ENCODE measurements at places on chromosomes 3 and 15. TPM values are rescaled to one million over a fixed set of nuclear protein-coding genes. Genes with fewer than 3 reads are reported as not detected.

- H3K27me3 ChIP-seq: peaks cover 30% of the 10 kb centered on the region
- no peaks in the 10 kb centered on the region for H3K36me3 ChIP-seq
- no peak overlapping the region for H3K4me3 ChIP-seq
- no peak for DNase-seq
- H3K27ac ChIP-seq: no peak overlapping the region
- no peaks in the 10 kb centered on the region for H3K4me1 ChIP-seq
Observed at GRCh38 chr15:83404121-83404520, 43.0 kb upstream of the SH3GL3 start.

The CISH gene
- total RNA-seq: 5.5 TPM

GRCh38 chr3:12503126-12503957 is 19.1 kb downstream of the TSEN2 start:
- no peak overlapping the region for H3K27ac ChIP-seq
- peaks cover 84% of the 10 kb centered on the region for H3K36me3 ChIP-seq
- H3K4me1 ChIP-seq: peaks cover 12% of the 10 kb centered on the region

The ROBO1 gene
- total RNA-seq: 2.0 TPM

The IL16 gene
- 4.9 TPM for total RNA-seq

The CHL1 gene
- 14.3 TPM for total RNA-seq

The CLDN18 gene
- total RNA-seq: 161 TPM

The SLC6A11 gene
- not detected for total RNA-seq

GRCh38 chr15:74378848-74379247 is 11.4 kb upstream of the CYP11A1 start:
- no peaks in the 10 kb centered on the region for H3K36me3 ChIP-seq
- H3K27ac ChIP-seq: no peak overlapping the region
- H3K4me3 ChIP-seq: no peak overlapping the region
- peaks cover 16% of the 10 kb centered on the region for H3K27me3 ChIP-seq

DNA sequence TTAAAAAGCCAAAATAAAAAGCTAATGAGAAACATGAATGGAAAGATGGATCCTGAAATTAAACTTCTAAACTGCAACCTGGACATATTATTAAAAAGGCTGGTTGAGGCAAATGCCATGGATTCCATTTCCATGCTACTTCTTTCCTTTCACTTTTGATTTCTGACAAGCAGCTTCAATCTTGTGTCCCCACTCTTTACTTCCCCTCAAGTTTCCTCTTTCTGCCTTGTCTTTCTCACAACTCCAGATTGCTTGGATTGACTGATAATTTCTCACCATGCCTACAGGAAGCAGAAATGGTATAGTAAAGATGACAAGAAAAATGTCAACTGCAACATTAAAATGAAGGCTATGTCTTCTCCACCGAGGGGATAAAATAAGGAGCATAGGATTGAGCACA is 1136.7 kb downstream of the TUSC7 start:
- no peak overlapping the region for H3K27ac ChIP-seq
- no peak for DNase-seq
- no peaks in the 10 kb centered on the region for H3K36me3 ChIP-seq
- no peak overlapping the region for H3K4me3 ChIP-seq
- H3K4me1 ChIP-seq: no peaks in the 10 kb centered on the region

The KBTBD12 gene
- 6.2 TPM for total RNA-seq

The GPR149 gene
- total RNA-seq: not detected

The ADCY5 gene
- 6.1 TPM for total RNA-seq

The HRH1 gene
- 0.29 TPM for total RNA-seq

The C2CD4A gene
- total RNA-seq: 0.29 TPM

The ECE2 gene
- not detected for total RNA-seq

DNA sequence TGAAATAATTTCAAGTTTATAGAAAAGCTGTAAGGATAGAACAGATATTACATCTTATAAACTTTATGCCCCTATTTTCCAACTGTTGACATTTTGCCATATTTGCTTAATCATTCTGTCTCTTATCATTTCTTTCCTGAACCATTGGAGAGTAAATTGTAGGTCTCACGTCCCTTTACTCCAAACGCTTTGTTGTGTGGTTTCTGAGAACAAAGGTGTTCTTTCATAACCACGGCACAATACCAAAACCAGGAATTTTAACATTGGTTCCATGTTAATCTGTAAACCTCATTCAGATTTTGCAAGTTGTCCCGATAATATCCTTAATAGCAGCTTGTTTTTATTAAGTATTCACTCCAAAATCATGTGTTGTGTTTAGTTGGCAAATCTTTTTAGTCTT is 134.8 kb downstream of the AKAP13 start:
- peaks cover 3% of the 10 kb centered on the region for H3K4me1 ChIP-seq
- H3K4me3 ChIP-seq: no peak overlapping the region
- no peaks in the 10 kb centered on the region for H3K27me3 ChIP-seq
- H3K36me3 ChIP-seq: no peaks in the 10 kb centered on the region
- DNase-seq: no peak

The RETNLB gene
- total RNA-seq: not detected

DNA sequence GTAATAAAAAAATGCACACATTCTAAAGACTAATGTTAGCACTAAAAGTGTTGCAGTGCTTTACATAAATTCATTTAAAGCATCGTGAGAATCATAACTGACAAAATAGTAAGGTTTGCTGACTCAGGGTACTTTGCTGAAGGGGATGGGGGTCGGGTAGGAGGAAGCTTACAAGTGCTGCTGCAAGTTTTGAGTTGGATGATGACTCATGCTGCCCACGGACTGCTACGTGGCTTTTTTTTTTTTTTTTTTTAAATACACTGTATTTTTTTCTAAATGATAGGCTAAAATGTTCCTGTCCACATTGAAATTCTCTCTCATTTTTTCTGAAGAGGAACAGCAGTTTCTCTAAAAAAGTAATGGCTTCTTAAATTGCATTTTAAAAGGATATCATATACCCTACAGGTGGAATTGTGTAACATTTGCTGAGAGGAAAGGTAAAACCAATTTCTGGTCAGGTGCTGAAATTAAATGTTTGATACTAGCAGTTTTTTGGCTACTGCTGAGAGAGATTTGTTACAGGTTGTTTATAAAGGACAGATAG is 2.2 kb downstream of the MAPK6 start:
- no peaks in the 10 kb centered on the region for H3K27me3 ChIP-seq
- H3K36me3 ChIP-seq: no peaks in the 10 kb centered on the region
- peak; percentile 40 for DNase-seq
- peak overlapping the region; percentile 94 for H3K27ac ChIP-seq
- peaks cover 23% of the 10 kb centered on the region for H3K4me1 ChIP-seq

The GOLGA8H gene
- total RNA-seq: 0.43 TPM

The BCL2A1 gene
- not detected for total RNA-seq

- H3K27me3 ChIP-seq: no peaks in the 10 kb centered on the region
- DNase-seq: no peak
- H3K4me1 ChIP-seq: peaks cover 8% of the 10 kb centered on the region
Observed at GRCh38 chr15:90469723-90470122, 60.0 kb upstream of the CRTC3 start.

The SERINC4 gene
- total RNA-seq: not detected

The WDR6 gene
- 149 TPM for total RNA-seq

DNA sequence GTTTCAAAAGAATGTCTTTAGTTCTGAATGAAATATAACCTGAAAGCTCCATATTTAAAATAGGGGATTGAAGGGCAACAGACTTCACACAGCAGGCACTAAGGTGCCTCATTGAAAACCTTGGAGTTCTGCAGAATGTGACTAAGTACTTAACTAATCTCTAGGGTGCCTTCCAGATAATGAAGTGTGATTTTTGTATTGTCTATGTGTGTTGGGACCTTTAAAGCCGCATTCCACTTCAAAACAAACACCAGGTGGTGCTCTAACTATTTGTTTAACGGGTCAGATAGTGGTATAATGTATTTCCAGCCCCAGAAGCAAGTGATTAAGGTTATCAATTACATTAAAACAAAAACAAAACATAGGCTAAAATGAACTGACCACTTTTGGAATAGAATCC is 28.0 kb downstream of the TFG start:
- H3K27ac ChIP-seq: no peak overlapping the region
- peaks cover 94% of the 10 kb centered on the region for H3K36me3 ChIP-seq
- peaks cover 7% of the 10 kb centered on the region for H3K4me1 ChIP-seq
- H3K27me3 ChIP-seq: no peaks in the 10 kb centered on the region
- no peak overlapping the region for H3K4me3 ChIP-seq

The KIF15 gene
- 0.45 TPM for total RNA-seq

DNA sequence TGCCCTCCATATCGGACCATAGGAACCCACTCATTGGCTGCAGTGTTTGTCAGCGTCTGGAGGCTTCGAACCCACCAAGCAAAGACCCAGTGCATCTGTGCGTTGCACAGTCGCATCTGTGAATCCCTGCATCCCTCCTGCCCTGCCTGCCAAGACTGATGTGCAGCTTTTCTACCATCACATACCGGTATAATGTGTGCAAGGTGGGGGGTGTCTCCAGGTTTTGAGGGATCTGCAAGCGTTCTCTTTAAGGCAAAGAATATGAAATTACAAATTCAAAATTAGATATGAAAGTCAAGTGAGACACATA is 288 bp upstream of the NME9 start:
- H3K4me1 ChIP-seq: peaks cover 16% of the 10 kb centered on the region
- peak overlapping the region; percentile 63 for H3K4me3 ChIP-seq
- peak overlapping the region; percentile 64 for H3K27ac ChIP-seq
- no peak for DNase-seq
- no peaks in the 10 kb centered on the region for H3K27me3 ChIP-seq

The RARRES1 gene
- total RNA-seq: 12.1 TPM

DNA sequence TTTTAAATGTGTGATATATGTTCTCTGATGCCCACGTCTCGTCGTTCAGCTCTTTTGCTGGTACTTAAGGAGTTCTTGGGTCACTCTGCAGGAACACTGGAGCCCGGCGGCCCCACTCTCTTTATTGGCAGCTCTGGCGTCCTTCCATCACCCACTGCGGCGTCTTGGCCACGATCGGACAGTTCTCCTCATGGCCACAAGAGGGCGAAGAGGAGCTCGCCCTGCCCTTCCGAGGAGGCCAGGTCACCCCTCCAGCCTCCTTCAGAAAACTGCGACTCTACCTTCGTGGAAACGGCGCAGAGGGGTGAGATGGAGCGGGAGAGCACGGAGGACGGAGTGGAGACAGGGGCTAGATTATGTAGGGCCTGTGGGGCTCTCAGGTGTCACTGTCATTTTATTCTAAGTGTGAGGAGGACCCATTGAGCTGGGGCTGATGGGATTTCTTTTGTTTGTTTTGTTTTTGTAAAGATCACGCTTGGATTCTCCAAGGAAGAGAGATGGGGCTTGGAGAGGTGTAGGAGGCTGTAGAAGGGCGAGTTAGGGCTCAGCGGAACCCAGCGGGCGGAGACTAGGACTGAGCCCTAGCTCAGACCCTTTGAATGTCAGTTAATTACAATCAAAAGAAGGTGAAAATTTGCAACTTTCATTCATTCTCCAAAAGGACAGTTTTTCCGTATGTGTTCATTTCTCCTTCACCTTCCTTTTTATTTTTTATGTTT is 28.0 kb upstream of the GABRA5 start:
- no peaks in the 10 kb centered on the region for H3K27me3 ChIP-seq
- no peak overlapping the region for H3K27ac ChIP-seq
- no peak overlapping the region for H3K4me3 ChIP-seq
- H3K36me3 ChIP-seq: no peaks in the 10 kb centered on the region
- DNase-seq: no peak

- DNase-seq: no peak
- H3K27me3 ChIP-seq: no peaks in the 10 kb centered on the region
- H3K36me3 ChIP-seq: no peaks in the 10 kb centered on the region
- no peaks in the 10 kb centered on the region for H3K4me1 ChIP-seq
Observed at GRCh38 chr15:24940236-24940635, 14.6 kb upstream of the SNRPN start.

The FSTL1 gene
- 117 TPM for total RNA-seq

GRCh38 chr3:129614927-129615363 is 8.5 kb upstream of the PLXND1 start:
- H3K36me3 ChIP-seq: no peaks in the 10 kb centered on the region
- peaks cover 34% of the 10 kb centered on the region for H3K4me1 ChIP-seq
- H3K4me3 ChIP-seq: no peak overlapping the region
- H3K27me3 ChIP-seq: no peaks in the 10 kb centered on the region
- DNase-seq: peak; percentile 75
- no peak overlapping the region for H3K27ac ChIP-seq

- no peak for DNase-seq
- no peaks in the 10 kb centered on the region for H3K4me1 ChIP-seq
- no peaks in the 10 kb centered on the region for H3K27me3 ChIP-seq
- no peak overlapping the region for H3K4me3 ChIP-seq
- no peaks in the 10 kb centered on the region for H3K36me3 ChIP-seq
Observed at GRCh38 chr15:95503640-95504225, 826.8 kb upstream of the NR2F2 start.

- H3K27me3 ChIP-seq: no peaks in the 10 kb centered on the region
- H3K4me3 ChIP-seq: no peak overlapping the region
- H3K27ac ChIP-seq: no peak overlapping the region
- DNase-seq: no peak
- H3K4me1 ChIP-seq: no peaks in the 10 kb centered on the region
Observed at GRCh38 chr15:95869920-95870319, 460.6 kb upstream of the NR2F2 start.

- H3K36me3 ChIP-seq: no peaks in the 10 kb centered on the region
- H3K4me1 ChIP-seq: no peaks in the 10 kb centered on the region
- no peak for DNase-seq
- no peak overlapping the region for H3K27ac ChIP-seq
- H3K4me3 ChIP-seq: no peak overlapping the region
Observed at GRCh38 chr15:78768096-78768495, 43.2 kb downstream of the ADAMTS7 start.

GRCh38 chr3:122787872-122788271 is 5.8 kb downstream of the HSPBAP1 start:
- no peak overlapping the region for H3K4me3 ChIP-seq
- peaks cover 2% of the 10 kb centered on the region for H3K4me1 ChIP-seq
- H3K27ac ChIP-seq: no peak overlapping the region

- no peak for DNase-seq
- no peaks in the 10 kb centered on the region for H3K4me1 ChIP-seq
- no peak overlapping the region for H3K27ac ChIP-seq
- H3K27me3 ChIP-seq: no peaks in the 10 kb centered on the region
- H3K36me3 ChIP-seq: no peaks in the 10 kb centered on the region
Observed at GRCh38 chr15:67303490-67304363, 49.1 kb downstream of the IQCH start.

The SHISA5 gene
- 48.8 TPM for total RNA-seq

All from stomach (tissue), 19 donors.